Aorta (tissue), 5 donors: ENCODE measurements at places on chromosomes 12 and 14. TPM values are rescaled to one million over a fixed set of nuclear protein-coding genes. Genes with fewer than 3 reads are reported as not detected.
A peak's percentile ranks its signal among the peaks of the same experiment; 100 is the strongest.

DNA sequence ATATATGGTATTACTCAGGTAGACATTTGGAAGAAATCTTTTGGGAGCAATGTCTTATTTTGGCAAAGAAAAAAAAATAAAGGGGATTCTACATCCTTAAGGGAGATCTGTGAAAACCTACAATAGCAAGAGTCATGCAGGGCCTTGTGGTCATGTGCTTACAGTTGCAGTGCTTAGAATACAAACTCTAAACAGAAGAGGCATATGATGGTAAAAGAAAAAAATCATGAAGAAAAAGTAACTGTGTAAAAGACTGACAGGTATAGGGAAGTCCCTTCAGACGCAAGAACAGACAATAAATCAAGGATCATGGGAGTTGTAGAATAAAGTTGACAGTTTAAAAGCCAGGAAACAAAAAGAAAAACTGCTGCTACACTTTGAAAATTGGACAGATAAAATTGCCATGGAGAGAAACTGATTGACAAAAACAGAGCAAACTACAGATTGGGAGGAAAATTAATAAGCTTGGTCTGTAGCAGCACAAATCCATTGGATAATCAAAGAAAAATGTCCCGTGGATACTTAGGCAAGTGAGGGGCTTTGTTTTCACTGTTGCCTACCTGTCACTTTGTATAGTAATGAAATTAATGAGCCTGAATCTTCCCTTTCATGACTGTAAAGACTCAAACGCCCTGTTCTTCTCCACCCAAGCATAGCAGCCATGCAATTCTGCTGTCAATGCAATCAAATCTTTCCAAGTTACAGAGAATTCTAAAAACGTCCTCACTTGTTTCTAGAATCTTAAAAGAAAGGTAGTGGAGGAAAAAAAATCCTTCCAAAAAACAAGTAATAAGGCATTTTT lies 402.0 kb downstream of the SYT1 start:
- H3K36me3 ChIP-seq = no peaks in the 10 kb centered on the region
- H3K27me3 ChIP-seq = no peaks in the 10 kb centered on the region
- no peak overlapping the region for H3K4me3 ChIP-seq
- no peak overlapping the region for H3K27ac ChIP-seq
- no peaks in the 10 kb centered on the region for H3K4me1 ChIP-seq

- H3K27me3 ChIP-seq = no peaks in the 10 kb centered on the region
- DNase-seq = no peak
- no peak overlapping the region for H3K27ac ChIP-seq
Observed at GRCh38 chr14:67705211-67705610, 3.5 kb downstream of the RDH12 start.

DNA sequence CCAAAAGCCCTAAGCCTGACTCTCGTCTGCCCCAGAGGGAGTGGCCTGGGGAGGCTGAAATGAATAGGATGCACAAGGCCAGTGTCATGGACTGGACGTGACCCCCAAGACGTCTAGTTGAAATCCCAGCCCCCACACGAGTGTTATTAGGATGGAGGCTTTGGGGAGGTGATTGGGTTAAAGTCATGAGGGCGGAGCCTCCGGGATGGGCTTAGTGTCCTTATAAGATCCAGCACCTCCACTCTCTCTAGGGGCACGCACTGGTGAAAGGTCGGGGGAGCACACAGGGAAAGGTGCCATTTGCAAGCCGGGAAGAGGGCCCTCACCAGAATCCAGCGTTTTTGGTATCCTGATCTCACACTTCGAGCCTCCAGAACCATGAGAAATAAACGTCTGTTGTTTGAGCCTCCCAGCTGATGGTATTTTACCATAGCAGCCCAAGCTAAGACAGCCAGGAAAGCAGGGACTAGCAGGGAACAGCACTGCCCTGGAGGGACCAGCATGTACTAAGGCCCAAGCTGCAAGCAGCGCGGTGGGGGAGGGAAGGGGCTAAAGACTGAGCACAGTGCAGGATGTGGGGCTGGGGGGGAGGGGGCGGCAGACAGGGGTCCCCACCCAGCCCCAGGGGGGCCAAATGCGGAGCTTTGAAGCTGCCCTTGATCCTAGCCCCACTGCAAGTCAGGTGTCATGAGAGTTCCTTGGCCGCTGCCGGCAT lies 78.3 kb upstream of the NCOR2 start:
- no peaks in the 10 kb centered on the region for H3K36me3 ChIP-seq
- H3K27me3 ChIP-seq = no peaks in the 10 kb centered on the region
- no peak for DNase-seq
- no peak overlapping the region for H3K27ac ChIP-seq
- no peak overlapping the region for H3K4me3 ChIP-seq

Gene GUCY2C
- 3.0 TPM for polyA plus RNA-seq

Gene SLC35F4
- not detected for polyA plus RNA-seq

GRCh38 chr12:51311389-51311788 lies 12.6 kb downstream of the BIN2 start:
- no peaks in the 10 kb centered on the region for H3K27me3 ChIP-seq
- H3K4me3 ChIP-seq = no peak overlapping the region
- H3K36me3 ChIP-seq = no peaks in the 10 kb centered on the region
- no peaks in the 10 kb centered on the region for H3K4me1 ChIP-seq
- DNase-seq = no peak
- H3K27ac ChIP-seq = no peak overlapping the region

DNA sequence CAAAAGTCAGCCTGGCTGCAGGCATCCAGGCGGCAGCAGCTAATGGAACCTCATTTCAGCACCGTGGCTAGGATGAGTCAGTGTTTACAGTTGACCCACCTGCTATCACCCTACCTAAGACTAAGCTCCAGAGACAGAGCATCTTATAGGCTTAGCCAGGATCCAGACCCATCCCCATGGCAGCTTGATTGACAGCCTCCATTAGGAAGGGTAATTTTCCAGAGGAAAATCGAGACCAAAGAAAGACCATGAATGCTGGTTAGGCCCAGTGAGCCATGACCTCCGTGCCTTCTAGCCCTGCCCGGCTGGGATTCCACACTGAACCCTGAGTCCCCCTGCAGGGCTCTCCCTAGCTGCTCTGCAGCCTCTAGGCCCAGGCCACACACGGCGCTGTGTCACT lies 38.7 kb downstream of the TUNAR start:
- no peaks in the 10 kb centered on the region for H3K36me3 ChIP-seq
- H3K27me3 ChIP-seq = peaks cover 2% of the 10 kb centered on the region
- H3K27ac ChIP-seq = no peak overlapping the region
- H3K4me3 ChIP-seq = no peak overlapping the region
- no peak for DNase-seq

Gene STRAP
- 60.2 TPM for polyA plus RNA-seq

DNA sequence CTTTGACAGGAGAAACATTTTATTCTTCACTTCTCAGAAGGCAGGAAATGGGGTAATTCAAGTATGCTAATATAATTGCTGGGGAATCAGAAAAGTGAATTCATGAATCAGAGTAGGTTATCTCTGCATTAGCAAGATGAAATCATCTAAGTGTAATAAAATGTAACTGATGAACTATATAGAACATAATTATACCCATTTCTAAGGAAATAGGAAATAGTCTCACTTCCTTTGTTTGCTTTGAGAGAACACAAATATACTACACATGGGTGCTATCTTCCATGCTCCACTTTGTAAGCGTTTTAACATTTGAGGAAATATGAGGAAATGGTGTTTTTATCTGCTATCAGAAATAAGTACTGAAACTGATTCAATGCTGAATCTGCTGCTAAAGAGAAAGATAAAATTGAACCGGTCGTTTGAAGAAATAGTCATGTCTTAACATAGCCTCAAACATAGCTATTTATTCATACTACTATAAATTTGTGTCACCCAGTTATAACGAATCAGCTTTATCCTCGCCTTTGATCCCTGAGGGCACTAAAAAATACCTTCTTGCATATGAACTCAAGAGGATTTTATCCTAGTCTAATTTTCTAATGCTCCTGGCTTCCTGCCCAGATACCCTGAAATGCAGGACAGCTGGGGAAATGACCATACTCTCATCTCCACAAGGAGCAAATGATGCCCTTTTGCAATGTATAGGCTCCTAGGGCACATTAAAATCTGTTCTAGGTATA lies 696.0 kb downstream of the C12orf50 start:
- no peak overlapping the region for H3K4me3 ChIP-seq
- peaks cover 4% of the 10 kb centered on the region for H3K4me1 ChIP-seq
- no peak overlapping the region for H3K27ac ChIP-seq
- no peaks in the 10 kb centered on the region for H3K27me3 ChIP-seq
- no peaks in the 10 kb centered on the region for H3K36me3 ChIP-seq

DNA sequence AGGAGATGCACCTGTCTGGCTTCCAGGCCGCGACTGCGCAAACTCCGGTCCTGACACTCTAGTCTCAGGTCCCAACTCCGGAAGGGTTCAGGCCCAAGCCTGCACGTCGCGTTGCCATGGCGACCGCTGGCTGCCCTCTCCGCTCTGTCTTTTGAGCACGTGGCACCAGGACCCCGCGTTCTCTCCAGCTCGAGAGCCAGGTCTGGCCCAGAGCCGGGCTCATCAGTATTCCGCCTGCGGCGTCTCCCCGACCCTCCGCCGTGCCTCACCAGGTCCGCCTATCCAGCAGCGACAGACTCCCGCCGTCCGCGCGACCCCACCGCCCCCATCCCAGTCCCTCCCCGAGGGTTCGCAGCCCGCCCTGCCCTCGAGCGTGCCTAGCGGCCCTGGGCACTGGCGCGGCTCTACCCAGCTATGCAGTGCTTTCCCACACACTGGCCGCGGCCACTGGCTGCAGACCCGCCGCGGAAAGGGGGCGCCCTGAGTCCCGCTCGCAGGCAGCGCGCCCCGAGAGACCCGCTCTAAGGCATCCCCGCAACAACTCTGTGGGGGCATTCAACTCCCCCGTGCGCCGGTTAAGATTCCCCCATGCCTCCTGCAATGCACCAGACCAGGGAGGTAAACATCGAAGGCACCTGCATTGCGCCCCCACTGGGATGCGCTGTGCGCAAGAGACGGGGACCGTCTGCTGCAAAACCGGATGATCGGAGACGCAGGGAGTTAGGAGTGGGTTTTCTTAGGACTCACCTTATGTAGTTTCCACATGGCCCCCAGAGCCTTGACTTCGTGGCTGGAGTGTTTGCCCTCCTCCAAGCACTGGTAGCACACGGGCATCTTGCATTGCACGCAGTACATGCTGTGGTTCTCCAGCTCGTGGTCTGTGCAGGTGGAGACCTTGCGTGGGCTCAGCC lies 1.3 kb downstream of the TRIM9 start:
- H3K36me3 ChIP-seq = no peaks in the 10 kb centered on the region
- DNase-seq = peak; percentile 46
- no peaks in the 10 kb centered on the region for H3K4me1 ChIP-seq
- no peak overlapping the region for H3K27ac ChIP-seq

GRCh38 chr12:56661979-56662638 lies 16.3 kb upstream of the ATP5F1B start:
- H3K4me3 ChIP-seq = no peak overlapping the region
- H3K36me3 ChIP-seq = peaks cover 5% of the 10 kb centered on the region
- H3K27ac ChIP-seq = no peak overlapping the region
- no peaks in the 10 kb centered on the region for H3K27me3 ChIP-seq

DNA sequence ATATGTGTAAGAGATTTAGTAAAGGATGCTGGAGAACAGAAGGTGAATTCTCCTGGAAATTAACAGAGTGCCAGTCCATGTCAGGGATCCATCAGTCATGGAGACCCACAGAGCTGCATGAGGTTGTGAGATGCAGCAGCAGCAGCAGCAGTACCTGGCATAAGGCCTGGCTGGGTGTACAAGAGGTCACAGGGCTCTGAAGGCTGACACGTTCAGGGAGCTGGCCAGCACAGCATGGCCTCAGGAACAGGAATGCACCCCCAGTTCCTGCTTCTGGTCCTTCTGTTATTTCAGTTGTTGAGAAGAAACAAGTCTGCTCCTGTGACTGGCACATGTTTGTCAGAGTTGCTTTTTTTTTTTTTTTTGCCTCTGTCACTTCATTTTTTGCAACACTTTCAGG lies 210.8 kb downstream of the CNTN1 start:
- H3K4me1 ChIP-seq = no peaks in the 10 kb centered on the region
- H3K27me3 ChIP-seq = no peaks in the 10 kb centered on the region
- no peaks in the 10 kb centered on the region for H3K36me3 ChIP-seq
- H3K4me3 ChIP-seq = no peak overlapping the region

DNA sequence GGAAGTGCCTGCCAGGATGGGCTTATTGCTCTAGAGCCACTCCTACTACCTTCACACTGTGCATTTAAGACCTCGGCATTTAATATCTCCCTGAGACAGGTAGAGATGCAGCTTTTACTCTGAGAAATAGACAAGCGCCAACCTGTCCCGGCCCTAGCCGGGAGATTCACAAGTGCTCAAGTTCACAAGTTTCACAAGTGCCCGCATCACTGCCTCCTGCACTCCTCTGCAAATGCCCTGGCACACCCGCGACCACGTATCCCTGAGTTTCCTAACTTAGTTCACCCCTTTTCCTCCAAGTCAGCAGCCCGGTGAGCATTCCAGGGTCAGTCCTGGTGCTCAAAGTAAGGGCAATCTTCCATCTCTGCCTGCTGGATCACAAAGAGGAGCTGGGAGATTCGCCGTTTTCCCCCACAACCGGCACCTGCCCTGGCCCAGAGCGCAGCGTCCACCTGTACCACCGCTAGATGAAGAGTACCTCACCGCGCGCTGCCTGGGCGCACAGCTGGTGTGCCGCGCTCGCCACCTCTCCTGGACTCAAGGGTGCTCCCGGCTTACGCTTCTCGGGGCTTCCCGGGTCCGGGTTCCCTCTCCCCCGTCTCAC lies 5.0 kb upstream of the SLC38A4 start:
- H3K36me3 ChIP-seq = no peaks in the 10 kb centered on the region
- H3K27me3 ChIP-seq = no peaks in the 10 kb centered on the region
- no peak overlapping the region for H3K4me3 ChIP-seq
- H3K4me1 ChIP-seq = no peaks in the 10 kb centered on the region

- no peaks in the 10 kb centered on the region for H3K36me3 ChIP-seq
- H3K4me1 ChIP-seq = no peaks in the 10 kb centered on the region
- H3K27me3 ChIP-seq = no peaks in the 10 kb centered on the region
Observed at GRCh38 chr12:4276524-4277204, 3.1 kb downstream of the CCND2 start.

GRCh38 chr12:105801351-105801750 lies 337.4 kb downstream of the NUAK1 start:
- no peaks in the 10 kb centered on the region for H3K4me1 ChIP-seq
- no peaks in the 10 kb centered on the region for H3K36me3 ChIP-seq
- no peak overlapping the region for H3K27ac ChIP-seq
- no peaks in the 10 kb centered on the region for H3K27me3 ChIP-seq
- DNase-seq = no peak

DNA sequence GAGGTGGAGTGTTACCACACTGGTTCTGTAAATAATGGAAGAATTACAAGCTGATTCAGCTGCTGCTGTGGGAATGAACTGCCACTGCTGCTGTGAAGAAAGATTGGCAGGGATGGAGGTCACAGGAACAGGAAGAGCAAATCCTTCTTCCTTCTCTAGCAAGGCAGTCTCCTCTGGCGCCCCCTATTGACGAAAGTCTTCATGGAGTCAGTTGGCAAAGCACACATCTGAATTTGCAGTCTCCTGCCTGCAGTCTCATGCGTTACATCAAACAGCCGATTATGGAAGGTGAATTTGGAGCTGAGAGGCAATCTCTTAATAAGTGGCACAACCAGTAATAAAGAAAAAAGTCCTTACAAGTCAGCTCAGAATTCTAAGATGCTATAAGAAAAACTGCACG lies 106.0 kb upstream of the TMTC1 start:
- H3K4me1 ChIP-seq = no peaks in the 10 kb centered on the region
- no peaks in the 10 kb centered on the region for H3K27me3 ChIP-seq
- no peak overlapping the region for H3K4me3 ChIP-seq
- no peak overlapping the region for H3K27ac ChIP-seq
- no peaks in the 10 kb centered on the region for H3K36me3 ChIP-seq
- no peak for DNase-seq

GRCh38 chr12:116582610-116583009 lies 23.4 kb downstream of the MAP1LC3B2 start:
- H3K27ac ChIP-seq = no peak overlapping the region
- no peak overlapping the region for H3K4me3 ChIP-seq
- DNase-seq = no peak
- no peaks in the 10 kb centered on the region for H3K27me3 ChIP-seq

Gene IRF9
- 111 TPM for polyA plus RNA-seq
